ENCODE measurements at places on chromosomes 4 and X. TPM values are rescaled to one million over a fixed set of nuclear protein-coding genes. Genes with fewer than 3 reads are reported as not detected.
A peak's percentile ranks its signal among the peaks of the same experiment; 100 is the strongest.

DNA sequence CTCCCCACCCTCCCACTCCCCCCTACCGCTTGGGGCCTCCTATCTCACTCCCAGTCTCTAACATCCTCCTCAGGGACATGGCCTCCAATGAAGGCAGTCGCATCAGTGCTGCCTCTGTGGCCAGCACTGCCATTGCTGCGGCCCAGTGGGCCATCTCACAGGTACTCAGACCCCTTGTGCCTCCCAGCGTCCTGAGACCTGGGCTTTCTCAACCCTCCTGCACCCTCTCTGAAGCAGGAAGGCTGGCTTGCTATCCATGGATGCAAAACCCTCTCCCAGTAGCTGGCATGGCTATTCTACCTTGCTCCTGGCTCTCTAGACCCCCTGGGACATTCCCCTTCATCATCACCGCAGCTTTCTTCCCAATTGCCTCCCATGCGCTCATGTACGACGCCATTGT lies 13.3 kb upstream of the UBA1 start:
- DNase-seq: no peak

GRCh38 chr4:146245850-146246249 lies 31.5 kb downstream of the REELD1 start:
- DNase-seq: no peak

GRCh38 chrX:129648514-129649267 lies 6.1 kb downstream of the APLN start:
- no peak for DNase-seq

Gene GAGE12J
- 37.1 TPM for total RNA-seq

GRCh38 chr4:88200186-88200585 lies 41.7 kb upstream of the ABCG2 start:
- DNase-seq: no peak

DNA sequence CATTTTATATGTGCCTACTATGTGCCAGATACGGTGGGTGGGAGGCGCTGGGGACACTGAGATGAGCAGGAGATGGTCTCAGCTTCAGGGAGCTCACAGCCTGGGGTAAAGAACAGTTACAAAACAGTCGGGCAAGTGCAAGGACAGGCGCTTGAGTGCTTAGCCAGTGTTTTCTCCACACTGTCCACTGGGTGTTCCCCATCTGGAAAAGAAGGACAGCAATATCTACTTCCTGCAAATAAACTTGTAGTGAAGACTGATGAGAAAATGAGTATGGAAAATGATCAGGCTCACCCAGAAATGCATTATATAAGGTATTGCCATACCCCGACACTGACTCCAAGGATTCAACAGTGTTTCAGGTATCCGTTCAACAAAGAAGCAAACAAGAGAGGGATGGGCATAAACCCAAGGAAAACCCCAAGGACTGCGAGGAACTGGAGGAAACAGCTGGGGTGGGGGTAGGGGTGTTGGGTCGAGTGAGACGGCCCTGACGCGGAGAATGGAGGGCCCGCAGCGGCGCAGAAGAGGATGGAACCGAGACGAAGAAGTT lies 835 bp downstream of the TMEM185A start:
- peak; percentile 28 for DNase-seq

- no peak for DNase-seq
Measured at GRCh38 chr4:137572647-137573046, 40.4 kb upstream of the PCDH18 start.

GRCh38 chr4:95204873-95205272 lies 343.9 kb downstream of the UNC5C start:
- peak; percentile 45 for DNase-seq

DNA sequence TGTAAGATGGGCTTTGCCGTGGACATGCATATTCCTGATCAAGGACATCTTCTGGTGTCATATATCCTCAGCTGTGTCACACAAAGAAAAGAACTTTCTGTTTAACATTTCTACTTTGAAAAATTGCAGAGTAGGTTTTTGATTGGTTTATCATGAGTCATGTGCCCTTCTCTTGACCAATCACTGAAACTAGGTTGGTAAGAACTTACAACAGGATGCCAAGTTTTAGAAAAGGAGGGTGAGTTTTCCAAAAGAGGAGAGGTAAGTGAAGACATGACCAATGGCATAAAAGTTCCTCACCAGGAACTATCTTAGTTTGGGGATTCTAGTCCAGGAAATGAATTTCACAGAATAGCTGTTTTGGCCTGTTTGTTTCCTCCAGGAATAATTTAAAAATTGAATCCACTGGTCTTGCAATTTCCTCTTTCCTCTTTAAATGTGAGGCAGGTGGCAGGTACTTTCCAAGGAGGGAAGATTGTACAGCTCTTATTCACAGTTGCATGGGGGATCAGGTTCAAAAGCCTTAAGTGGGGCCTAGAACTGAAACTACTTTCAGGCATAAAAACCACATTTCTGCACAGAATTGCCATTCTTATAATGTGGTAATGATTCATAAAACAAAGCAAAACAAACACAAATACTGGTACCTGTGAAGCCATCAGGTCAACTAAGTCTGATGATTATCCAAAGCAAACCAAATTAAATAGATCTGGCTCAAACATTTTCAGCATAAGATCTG lies 1114.5 kb upstream of the LCORL start:
- DNase-seq: no peak

Gene CYLC1
- total RNA-seq: not detected

- DNase-seq: no peak
Measured at GRCh38 chr4:48191758-48192157, 57.7 kb upstream of the TXK start.

DNA sequence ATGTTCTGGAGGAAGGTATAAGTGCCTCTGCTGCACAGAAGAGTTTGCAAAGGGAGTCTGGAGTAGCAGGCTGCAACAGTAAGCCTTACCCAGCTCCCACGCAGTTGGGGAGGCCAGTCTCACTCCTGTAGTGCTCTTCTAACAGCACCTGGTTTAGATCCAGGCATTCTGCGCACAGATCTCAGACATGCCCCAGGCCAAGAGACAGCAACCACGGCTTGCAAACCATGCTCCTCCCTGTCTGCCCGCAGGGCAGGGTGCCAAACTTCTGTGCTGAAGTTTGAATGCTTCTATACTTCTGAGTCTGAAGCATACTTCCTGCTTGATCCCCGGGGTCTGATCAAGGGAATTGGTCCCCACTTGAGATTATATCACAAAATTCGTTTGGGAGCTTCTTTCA lies 106.3 kb downstream of the LINC00632 start:
- DNase-seq: peak; percentile 4

- DNase-seq: no peak
Measured at GRCh38 chrX:74160358-74160757, 143.6 kb upstream of the ZCCHC13 start.

DNA sequence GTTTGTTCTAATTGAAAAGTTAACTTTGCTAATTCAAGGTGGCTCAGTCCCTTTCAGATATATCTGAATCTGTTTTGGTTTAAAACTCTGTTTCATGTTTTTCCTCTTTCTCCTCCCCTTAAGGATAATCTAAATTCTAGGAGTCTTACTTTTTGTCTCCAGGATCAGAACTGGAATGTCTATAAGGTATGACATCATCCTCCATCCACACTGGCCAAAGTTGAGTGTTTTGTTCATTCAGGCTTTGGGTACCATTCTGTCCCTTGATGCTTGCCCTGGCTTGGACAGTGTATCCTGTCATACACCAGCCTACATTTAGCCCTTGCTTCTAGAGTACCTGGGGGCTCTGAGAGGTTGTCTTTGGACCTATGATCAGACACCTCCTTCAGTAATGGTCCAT lies 56.8 kb upstream of the ANTXR2 start:
- DNase-seq: no peak

DNA sequence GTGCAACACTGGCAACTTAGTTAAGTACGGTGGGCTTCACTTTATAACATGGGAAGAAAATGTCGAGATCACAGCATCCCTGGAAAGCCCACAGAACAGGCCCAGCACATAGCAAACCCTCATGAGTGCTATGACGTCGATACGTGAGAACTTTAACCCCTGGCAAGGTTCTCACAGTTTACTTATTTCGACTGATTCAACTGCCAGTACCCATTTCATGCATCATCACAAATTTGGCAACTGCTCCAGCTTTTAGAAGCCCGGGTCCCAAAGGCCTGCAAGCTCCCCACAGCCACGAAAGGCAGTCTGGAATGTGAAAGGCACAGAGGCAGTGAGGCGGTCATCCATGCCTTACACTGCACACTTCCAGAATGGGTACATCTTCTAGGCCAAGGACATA lies 41.2 kb downstream of the RELL1 start:
- DNase-seq: no peak

DNA sequence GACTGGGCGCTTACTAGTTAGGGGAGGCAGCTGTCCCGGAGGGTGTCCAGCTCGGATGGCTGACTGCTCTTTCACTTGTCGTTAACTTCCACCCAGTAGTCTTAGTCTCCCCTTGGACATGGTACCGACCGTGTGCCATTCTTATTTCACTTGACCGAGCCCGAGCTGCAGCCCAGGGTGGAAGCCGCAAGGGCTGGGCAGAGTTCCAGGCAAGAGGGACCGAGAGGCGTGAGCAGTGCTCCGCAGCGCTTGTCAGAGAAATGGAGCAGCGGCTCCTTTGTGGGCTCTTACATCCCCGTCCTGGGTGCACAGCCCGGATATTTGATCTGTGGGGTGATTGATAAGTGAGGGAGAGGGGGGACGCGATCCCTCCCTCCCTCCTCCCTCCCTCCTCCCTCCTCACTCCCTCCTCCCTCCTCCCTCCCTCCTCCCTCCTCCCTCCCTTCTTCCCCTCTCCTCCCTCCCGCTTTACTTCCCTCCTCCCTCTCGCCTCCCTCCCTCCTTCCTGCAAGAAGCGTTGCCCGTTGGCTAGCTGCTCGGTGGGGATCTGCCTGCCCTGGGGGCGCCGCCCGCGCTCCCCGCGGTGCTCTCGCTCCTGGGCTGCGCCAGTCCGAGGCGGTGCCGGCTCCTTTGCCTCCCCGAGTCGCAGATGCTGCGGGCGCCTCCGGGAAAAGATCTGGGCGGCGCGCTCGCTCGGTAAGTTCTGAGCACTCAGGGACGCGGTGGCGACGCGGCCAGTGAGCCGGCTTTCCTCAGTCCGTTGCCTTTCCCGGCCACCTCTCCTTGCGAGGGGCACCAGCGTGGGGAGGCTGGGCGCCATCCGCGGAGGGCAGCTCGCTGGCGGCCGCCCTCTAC lies at the start of gene SLITRK2:
Gene SLITRK2, plus strand, starts transcription at position 499 of the 855 bp plus-strand sequence. CDS start 4,597 bp downstream, outside the sequence.
- peak; percentile 18 for DNase-seq

DNA sequence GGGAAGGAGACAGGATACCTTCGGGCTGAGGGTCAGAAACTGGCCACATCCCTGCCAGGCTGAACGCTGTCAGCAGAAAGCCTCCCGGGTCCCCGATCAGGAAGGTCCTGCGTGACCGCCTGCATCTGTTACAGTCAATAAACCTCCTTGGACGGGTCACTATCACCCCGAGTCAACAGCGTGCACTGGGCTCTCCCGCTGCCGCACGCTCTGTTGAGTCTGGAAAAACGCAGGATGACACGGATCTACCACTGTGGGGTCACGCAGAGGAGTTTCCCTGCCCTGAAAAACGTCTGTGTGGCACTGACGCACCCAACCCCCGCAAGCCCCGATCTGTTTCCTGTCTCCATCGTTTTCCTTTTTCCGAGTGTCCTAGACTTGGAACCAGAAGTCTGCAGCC lies 12.1 kb downstream of the PPP2R3B start:
- DNase-seq: no peak

Gene EDNRA
- 0.13 TPM for total RNA-seq

GRCh38 chr4:141563723-141564122 lies 72.7 kb upstream of the IL15 start:
- DNase-seq: no peak

GRCh38 chrX:110194977-110195376 lies 122.9 kb downstream of the AMMECR1 start:
- DNase-seq: no peak

DNA sequence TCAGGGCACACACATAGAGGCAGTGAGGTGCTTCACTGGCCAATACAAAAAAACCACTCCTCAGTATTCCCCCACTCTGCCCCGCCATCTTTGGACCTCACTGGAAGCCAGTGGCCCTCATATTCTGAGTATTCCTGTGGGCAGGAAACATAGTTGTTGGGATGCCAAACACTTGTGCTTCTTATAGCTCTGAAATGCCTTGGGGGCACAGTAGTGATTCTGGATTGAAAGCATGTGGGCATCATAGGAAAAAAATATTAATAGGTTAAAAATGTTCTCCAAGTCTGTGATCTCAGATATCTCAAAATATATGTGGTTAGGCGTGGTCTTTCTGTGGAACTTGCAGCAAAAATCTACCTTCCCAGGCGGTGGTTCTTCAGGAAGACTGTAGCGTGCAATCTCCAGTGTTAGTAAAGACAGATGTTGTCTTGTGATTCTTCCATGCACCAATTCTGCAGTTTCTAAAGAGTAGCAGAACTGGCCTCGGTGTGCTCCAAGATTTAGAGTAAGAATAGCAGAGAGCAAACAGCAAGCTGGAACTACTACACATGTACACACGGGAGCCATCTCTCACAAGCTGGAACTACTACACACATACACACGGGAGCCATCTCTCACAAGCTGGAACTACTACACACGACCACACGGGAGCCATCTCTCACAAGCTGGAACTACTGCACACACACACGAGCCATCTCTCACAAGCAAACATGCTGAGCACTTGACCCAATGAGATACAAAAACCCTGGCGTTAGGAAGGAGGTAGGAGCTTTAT lies 8.0 kb upstream of the TENM3 start:
- peak; percentile 14 for DNase-seq

Gene UVSSA
- total RNA-seq: 6.0 TPM

DNA sequence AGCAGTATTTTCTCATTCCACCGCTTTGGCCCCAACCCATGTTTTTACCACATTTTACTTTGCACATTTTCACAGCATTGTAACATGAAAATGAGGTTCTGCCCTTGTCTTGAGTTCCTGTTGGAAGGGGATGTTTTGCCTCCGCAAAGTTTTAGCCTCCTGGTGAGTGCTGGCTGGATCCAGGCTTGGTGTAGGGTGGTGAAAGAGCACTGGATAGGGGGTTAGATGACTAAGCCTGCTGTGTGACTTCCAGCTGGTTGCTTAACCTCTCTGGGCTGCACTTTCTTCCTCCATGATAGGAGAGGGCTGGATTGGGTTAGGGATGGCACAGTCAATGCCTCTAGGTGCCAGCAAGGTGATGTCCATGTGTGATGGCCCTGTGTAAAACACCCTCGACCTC lies 28.9 kb downstream of the CYTL1 start:
- no peak for DNase-seq

Gene MAGEE2
- not detected for total RNA-seq

DNA sequence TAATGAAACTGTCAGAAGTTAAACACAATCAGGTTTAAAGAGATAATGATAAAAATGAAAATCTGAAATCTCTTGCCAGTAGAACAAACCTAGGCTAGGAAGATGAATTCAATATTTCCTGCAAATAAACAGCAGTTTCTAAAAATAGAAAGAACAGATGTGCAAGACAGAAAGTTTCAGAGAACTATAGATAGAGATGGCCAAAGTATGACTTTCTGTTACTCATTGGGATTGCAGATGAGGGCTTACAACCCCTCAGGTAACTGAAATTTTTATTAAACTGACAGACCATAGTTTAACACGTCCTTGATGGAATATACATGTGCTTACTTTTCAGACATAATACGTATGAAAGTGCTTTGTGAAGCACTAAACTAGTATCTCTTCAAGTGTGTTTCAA lies 82.3 kb upstream of the PPARGC1A start:
- no peak for DNase-seq

Gene PAK3
- total RNA-seq: 0.03 TPM

Gene SHOX
- not detected for total RNA-seq

Gene DUSP21
- not detected for total RNA-seq

GRCh38 chr4:110621839-110622751 lies 782 bp downstream of the PITX2 start:
- peak; percentile 13 for DNase-seq

- no peak for DNase-seq
Measured at GRCh38 chrX:129755779-129756650, 17.2 kb downstream of the XPNPEP2 start.

Gene DRP2
- total RNA-seq: 0.08 TPM

Gene GABRE
- total RNA-seq: not detected

Gene GAGE13
- total RNA-seq: 195 TPM
